ENCODE measurements at places on chromosomes 7 and 10.

GRCh38 chr10:114070710-114071109 is 27.0 kb downstream of the ADRB1 start:
- DNase-seq: no peak

DNA sequence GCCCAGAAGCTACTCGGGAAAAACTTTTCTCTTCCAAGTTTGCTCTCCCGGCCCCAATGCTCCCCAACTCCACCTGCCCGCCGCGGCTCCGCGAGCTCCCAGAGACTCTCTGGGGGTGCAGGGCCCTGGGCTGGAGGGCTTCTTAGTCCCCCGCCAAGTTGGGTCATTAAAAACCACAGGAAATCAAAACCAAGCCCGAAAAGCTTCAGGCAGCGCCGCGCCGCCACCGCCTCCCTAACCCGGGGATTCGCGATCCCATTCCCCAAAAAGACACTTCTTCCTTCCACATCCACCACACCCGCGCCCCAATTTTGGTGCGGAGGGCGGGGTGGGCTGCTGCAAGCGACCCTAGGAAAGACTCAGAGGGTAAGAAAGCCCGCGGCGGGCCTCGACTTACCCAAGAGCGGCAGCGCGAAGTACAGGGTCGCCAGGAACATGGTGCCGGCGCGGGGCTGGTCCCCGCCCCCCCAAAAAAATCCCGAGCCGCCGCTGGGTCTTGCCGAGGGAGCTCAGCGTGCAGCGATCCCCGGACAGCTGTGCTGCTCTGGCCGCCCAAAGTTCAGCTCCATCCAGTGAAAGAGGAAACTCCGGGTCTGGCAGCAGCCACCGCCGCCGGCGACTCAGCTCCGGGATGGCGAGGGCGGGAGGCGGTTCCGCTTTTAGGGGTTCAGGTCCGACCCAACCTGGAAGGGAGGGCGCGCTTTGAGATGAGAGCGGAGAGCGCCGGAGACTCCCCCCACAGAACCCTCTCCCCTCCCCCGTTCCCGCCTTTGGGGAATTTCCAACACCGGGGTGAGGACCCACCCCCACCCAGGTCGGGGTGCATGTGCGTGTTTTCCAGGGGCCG is 1.2 kb downstream of the GFRA1 start:
- peak; percentile 7 for DNase-seq

GRCh38 chr7:96089511-96089910 is 232.4 kb downstream of the SLC25A13 start:
- DNase-seq: no peak

DNA sequence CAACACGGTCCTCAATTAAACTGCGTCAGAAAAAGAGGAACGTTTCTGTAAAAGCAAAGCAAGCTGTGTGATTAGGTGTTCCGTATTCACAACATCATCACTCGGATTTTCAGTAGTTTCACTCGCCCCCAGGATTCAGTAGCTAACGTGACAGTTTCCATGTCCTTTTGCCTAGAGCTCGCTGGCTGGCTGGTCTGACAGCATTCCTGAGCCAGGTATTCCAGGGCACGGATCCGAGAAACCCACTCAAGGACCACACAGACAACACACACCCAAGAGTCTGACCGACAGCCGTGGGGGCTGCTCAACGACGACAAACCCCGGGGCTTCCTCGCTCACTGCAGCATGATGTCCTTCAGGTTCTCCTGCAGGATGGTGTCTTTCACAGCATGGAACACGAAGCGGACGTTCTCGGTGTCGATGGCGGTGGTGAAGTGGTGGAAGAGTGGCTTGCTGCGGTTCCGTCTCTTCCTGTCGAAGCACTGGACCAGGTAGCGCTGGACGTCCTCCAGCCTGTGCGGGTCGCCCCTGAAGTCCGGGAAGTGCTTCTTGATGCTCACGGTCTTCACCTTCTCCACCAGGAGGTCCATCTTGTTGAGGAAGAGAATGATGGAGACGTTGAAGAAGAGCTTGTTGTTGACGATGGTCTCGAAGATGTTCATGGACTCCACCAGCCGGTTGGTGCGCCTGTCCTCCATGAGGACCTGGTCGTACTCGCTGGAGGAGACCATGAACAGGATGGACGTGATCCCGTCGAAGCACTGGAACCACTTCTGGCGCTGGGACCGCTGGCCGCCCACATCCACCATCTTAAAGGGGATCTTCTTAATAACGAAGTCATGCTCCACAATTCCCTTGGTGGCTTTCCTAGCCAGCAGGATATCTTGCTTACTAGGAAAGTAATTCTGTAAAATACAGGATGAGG is 43.1 kb downstream of the AMZ1 start:
- no peak for DNase-seq

DNA sequence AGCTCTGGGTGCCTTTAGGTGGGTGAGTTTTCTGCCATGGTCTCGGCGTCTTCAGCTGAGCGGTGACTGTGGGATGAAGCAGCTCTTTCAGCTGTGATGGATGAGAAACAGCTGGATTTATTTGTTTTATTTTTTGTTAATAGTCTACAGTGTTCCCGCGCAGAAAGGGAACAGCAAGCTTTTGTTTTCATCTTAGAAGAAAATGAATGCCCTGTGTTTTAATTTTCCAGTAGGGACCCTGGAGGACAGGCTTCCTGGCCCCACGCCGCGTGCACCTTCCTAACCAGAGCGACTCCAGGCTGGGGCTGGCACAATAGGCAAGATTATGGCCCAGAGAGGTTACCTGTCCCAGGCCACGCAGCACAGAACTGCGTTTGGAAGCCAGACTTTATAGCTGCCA is 57.6 kb downstream of the GTF2IRD1 start:
- no peak for DNase-seq

DNA sequence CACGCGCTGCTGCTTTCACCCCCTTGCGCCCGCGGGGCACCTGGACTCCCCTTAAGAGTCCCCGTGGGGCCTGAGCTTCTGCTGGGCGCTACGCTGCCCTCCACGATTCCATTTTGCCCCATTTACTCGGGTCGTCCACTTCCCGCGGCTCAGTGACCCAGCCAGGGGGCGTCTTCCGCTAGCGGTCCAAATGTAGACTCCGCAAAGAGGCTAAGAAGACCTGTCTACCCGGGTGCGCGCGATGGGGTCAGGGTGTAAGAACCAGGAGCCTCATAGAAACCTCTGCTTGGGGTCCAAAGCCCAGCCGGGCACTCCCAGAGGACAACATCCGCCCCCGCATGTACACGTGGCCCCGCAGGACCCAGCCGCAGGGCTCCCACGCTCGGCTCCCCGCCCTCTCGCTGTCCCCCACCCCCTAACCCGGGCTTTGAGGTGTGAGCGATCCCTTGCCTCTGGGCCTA is 5.2 kb upstream of the HMX2 start:
- peak; percentile 19 for DNase-seq

- no peak for DNase-seq
Measured at GRCh38 chr7:84043661-84044191, 150.9 kb downstream of the SEMA3A start.

GRCh38 chr10:101617102-101617823 is 29.1 kb downstream of the DPCD start:
- DNase-seq: no peak

GRCh38 chr7:34664755-34665154 is 6.7 kb downstream of the NPSR1 start:
- no peak for DNase-seq

- no peak for DNase-seq
Measured at GRCh38 chr10:79560160-79560709, at the start of gene SFTPA2. Gene SFTPA2 (minus strand): TSS chr10:79560407. CDS start chr10:79559483, 924 bp downstream.

DNA sequence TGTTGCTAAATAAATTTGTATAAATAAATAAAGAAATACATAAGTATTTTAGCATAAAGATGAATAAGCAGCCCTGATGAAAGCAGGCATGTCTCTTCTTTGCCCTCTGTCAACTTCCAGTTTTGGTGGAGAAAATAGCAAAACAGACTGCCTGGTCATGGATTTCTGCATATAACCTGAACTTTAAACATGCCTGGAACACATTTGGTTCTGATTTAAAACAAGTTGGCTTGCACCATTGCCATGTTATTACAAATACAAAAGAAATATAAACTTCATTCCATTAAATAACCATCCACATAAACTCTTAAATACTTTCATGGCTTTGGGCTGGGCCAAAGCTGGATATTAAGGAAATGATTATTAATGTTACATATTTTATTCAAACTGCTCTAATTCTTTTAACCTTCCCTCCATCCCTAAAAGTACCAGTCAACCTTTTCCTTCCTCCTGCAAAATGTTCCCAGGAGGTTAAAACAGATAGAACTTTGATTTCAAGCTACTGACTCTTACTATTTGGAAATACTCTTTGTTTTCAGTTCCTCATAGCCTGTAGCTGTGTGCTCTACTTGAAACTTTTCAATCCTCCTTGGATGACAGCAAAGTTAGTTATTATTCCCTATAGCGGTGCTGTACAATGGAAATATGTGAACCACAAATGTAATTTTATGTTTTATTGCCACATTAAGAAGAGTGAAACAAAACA is 96.3 kb downstream of the BICC1 start:
- DNase-seq: no peak

- no peak for DNase-seq
Measured at GRCh38 chr10:23294638-23295247, 49.9 kb downstream of the C10orf67 start.

GRCh38 chr10:120606051-120606764 is 149.2 kb downstream of the PLPP4 start:
- DNase-seq: no peak

DNA sequence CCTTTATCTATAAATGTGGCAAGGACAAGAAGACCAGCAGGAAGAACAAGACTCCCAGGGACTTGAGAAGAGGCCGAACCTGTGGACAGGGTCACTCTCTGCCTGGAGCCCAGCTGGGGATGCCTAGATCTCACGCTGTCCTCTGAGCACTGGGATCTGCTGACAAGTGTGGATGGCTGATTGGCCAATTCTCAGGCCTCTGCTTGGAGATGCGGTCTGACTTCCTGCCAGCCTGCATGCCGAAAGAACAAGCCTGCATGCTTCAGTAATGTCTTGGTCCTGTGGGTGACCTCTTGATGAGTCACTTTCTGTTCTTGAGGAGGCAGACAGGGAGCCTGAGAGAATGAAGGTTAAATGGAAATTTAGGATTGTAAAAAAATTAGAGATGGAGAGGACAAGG is 84.7 kb downstream of the TMEM178B start:
- DNase-seq: no peak

DNA sequence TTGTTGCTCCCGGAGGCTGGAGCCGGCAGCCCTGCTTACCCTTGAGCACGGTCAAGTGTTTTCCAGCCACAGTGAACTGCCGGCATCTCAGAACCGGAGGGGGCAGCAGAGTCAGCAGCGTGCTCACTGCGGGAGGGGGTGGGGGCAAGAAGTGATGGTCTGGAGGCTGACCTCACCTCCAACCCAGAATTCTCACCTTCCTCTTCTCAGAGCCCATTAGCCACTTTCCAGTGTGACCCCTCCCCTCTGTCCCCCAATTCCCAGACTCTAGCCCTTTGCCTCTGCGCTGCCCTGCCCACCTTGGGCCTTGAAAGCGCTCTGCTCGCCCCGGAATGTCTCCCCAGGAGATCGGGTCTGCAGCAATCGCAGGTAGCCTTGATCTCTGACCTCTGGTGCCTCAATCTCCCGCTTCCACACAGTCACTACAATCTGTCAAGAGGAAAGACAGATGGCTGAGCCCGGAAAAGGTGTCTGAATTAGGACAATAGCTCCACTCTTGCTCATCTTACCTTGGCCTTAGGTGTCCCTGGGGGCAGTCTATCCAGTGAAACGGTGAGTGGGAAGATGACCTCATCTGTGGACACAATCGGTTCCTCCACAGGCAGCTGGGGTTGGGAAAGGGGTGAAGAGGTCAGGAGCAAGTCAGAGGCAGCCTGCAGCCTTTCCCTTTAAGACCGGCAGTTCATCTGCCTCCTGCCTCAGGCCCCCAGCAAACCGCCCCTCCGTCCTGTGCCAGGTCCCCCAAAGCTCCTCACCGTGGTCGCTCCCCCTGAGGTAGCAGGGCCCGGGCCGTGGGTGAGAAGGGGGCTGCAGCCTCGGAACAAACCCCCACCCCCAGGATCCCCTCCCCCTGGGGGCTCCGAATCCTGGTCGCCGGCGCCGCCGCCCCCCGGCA is 942 bp downstream of the TRAPPC14 start:
- DNase-seq: no peak

GRCh38 chr10:59173414-59173813 is 3.0 kb upstream of the PHYHIPL start:
- no peak for DNase-seq

GRCh38 chr10:30701451-30702173 is 72.1 kb upstream of the LYZL2 start:
- DNase-seq: peak; percentile 89

- no peak for DNase-seq
Measured at GRCh38 chr10:110491346-110491745, 6.4 kb upstream of the DUSP5 start.

- DNase-seq: no peak
Measured at GRCh38 chr10:70260259-70260658, 23.5 kb downstream of the NPFFR1 start.

GRCh38 chr10:77936697-77937567 is 10.4 kb upstream of the DLG5 start:
- DNase-seq: no peak

- no peak for DNase-seq
Measured at GRCh38 chr7:105621617-105622016, 40.3 kb upstream of the EFCAB10 start.

DNA sequence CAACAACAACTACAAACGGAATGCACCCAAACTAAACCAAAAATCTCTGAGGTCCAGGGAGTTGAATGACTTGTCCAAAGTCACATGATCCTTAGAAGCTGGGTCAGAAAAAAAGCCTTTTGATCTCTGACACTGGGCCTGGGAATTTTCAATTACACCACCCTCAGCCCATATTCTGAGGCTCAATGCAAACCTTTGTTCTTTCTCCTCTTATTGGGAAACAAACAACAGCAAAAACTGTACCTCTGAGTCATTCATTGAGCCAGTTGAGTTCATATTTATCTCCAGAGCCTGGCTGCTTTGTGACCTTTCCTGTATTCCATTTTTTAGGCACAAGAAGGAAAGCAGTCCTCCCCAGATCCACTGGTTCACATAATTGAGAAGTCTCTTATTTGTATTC is 51.2 kb upstream of the SORCS1 start:
- DNase-seq: no peak

GRCh38 chr10:43949351-43949750 is 300.7 kb upstream of the ZNF32 start:
- no peak for DNase-seq

DNA sequence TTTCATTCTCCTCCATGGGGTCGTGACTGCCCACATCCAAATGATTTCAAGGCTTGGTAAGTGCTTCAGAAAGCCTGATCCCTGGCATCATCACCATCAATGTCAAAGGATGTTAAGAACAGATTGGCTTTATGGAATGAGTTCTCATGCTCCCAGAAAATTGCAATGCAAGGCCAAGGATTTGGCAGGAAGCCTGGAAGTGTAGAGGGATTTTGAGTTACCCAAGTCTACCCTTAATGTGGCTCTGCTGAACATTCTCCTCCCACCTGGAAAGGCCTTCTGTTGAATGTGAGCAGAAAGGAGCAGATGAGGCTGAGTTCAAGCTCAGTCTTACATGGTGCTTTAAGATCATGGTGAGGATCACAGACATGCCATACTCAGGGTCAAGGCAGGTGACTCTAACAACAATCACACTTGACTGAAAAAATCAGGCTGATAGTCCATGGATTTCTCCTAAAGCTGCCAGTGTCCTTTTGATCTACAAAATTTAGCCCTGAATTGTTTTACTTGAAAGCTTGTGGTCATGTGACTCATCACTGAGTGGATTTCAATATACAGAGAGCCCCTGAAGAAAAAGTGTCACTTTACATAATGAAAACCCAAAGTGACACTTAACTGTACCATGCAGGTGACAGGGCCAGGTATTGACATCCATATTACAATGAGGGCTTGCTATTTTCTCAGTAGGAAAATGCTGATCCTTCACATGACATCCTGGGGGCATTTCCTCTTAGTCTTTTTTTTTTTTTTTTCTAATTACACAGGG is 111.1 kb upstream of the PDLIM1 start:
- DNase-seq: no peak
